Fibroblast of lung (primary cell): ENCODE measurements at places on chromosomes 1 and 21. TPM values are rescaled to one million over a fixed set of nuclear protein-coding genes. Genes with fewer than 3 reads are reported as not detected.

- no peak for DNase-seq
Measured at GRCh38 chr21:43701936-43702784, 16.8 kb upstream of the PDXK start.

DNA sequence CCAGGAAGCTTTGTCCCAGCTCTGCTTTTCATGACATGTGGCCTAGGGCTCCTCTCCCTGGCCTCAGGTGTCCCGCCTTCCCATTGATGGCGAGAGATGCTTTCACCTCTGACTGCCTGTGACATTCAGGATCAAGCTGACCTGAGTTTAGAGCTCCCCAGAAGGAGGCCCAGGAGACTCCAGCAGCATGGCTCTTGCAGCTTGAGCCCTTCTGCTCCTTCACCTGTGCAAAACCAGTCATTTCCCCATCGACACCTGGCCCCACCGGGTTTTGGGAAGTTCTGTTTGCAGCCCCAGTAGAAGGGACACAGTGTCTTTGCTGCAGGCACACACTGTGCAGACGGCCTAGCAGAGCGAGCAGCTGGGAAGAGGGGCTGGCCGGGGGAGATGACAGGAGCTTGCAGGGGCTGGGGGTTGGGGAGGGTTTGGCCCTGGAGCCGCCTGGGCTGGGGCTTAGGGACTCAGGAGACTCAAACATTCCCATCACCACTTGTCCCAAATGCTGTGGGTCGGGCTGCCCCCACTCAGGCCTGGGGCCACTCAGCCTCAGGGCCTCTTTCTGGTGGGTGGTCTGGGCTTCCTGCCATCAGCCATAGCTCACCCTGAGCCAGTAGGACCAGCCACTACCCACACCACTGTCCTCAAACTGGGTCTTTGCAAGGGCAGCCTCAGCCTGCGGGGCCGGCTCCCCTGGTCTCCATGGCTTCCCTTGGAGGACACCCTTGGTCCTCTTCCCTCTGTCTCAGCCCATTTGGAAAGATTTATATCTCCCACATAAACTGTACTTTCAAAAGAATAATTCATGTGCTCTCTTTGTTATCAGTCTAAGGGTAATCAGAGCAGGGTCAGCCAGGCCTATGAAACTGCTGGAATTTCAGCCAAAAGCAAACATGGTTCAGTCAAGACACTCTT lies 3.8 kb upstream of the EDN2 start:
- no peak for DNase-seq

DNA sequence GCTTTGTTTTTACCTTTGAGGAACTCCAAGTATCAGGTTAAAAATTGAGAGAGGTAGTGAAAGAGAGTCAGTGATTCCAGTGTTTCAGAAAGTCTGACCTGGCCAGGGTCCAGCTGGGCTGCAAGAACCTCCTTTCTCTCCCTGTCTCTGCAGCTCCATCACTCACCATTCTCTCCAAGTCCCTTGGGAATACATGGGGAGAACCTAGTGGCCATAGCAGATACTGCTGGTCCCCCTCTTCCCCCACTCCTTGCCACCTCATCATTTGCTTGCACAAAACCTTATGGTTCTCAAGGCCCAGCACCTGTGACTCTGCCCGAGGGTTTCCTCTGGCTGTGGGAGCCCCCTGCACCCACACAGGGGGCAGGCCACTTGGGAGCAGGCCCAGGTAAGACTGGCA lies 279.5 kb downstream of the KIF26B start:
- no peak for DNase-seq

The MAP3K21 gene
- 0.17 and 0.51 TPM in 2 replicates for total RNA-seq

GRCh38 chr1:41503538-41504113 lies 19.1 kb upstream of the EDN2 start:
- DNase-seq: no peak
